Cardiac atrium fibroblast (primary cell): ENCODE measurements at places on chromosomes 7 and 10. TPM values are rescaled to one million over a fixed set of nuclear protein-coding genes. Genes with fewer than 3 reads are reported as not detected.

Gene RET
- total RNA-seq: under 0.01 TPM in 1 of 2 replicates, not detected in the other

Gene PRSS1
- not detected in 2 replicates for total RNA-seq

Gene CLRN3
- total RNA-seq: not detected in 2 replicates

Gene SDK1
- total RNA-seq: 0.72 and 1.9 TPM in 2 replicates

Gene TRPV5
- not detected in 2 replicates for total RNA-seq

Gene TMEM72
- total RNA-seq: not detected in 2 replicates

Gene PKD1L1
- total RNA-seq: 0.16 TPM in 1 of 2 replicates, not detected in the other

Gene PRF1
- not detected in 2 replicates for total RNA-seq

Gene SSC4D
- total RNA-seq: 0.16 and 0.18 TPM in 2 replicates

Gene PIK3AP1
- not detected in 2 replicates for total RNA-seq

Gene FRA10AC1
- 3.1 and 3.2 TPM in 2 replicates for total RNA-seq

Gene SCART1
- 0.54 TPM in 1 of 2 replicates, not detected in the other for total RNA-seq

Gene TMEM176A
- total RNA-seq: not detected in 2 replicates

Gene MYO1G
- not detected in 2 replicates for total RNA-seq

Gene HBP1
- total RNA-seq: 64.2 and 68.6 TPM in 2 replicates

Gene MDH2
- total RNA-seq: 66.4 and 86.8 TPM in 2 replicates

Gene PLEKHS1
- not detected in 2 replicates for total RNA-seq

Gene TAS2R5
- 0.16 and 2.7 TPM in 2 replicates for total RNA-seq

Gene ZNF488
- total RNA-seq: 0.18 TPM in 1 of 2 replicates, not detected in the other

Gene NAT16
- not detected in 2 replicates for total RNA-seq

Gene GNAI1
- total RNA-seq: 37.2 and 42.3 TPM in 2 replicates

Gene ITPRID1
- not detected in 2 replicates for total RNA-seq

Gene LIPJ
- not detected in 2 replicates for total RNA-seq

Gene GPR15LG
- total RNA-seq: not detected in 2 replicates

Gene SAMD9L
- total RNA-seq: 6.0 and 7.6 TPM in 2 replicates

Gene SFTPA1
- not detected in 2 replicates for total RNA-seq
